ENCODE measurements at places on chromosomes 4 and X.

DNA sequence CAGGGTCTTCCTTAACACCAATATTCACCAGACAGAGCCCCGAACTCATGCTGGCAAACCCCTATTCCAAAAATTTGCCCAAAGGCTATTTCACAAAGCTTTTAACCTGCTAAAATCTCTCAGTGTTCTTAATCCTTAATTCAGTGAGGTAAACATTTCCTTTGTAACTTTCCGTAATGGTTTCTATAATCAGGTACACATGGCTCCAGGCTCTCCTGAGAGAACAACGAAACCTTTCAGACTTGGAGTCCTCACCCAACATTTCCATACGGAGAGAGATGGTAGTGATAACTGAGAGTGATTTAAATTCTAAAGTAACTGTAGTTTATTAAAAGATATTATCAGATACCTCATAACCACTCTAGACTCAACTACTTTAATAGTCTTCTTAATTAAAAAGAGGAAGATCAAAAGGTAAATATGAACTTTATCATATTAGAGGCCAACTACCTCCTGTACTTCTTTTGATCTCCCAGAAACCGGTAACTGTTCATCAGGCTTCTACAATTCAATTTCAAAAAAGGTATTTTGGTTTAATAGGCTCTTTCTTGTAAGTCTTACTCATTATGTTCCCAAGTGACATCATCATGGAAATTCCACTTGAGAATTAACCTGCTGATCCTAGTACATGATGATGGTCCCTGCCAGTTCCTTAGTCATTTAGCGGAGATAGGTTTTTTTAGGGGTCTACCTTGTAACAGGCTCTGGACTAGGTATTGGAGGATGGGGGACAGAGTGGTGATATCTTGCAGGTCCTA lies 91.4 kb upstream of the UCP1 start:
- DNase-seq = no peak

- no peak for DNase-seq
These were observed 1131.5 kb downstream of the PCDH18 start for GRCh38 chr4:136400829-136401228.

DNA sequence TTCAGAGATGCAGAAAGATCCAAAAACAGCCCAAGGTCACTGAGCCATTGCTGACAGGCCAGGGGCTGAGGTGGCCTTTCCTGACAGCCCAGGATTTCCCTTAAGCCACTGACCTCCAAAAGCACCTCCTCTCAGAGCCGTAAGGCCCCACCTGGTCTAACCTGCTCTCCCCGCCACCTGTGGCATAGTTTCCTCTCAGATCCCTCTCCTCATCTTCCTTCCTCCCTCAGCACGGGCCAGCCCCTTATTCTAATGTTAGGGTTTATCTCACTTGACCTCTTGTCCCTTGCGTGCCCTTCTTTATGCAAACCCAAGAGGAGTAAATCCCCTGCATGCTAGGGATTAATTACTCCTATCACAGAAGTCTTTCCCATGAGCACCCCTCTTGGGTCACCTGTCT lies 113.0 kb downstream of the RBM47 start:
- DNase-seq = no peak

- no peak for DNase-seq
These were observed 28.1 kb downstream of the USP53 start for GRCh38 chr4:119240568-119240967.

DNA sequence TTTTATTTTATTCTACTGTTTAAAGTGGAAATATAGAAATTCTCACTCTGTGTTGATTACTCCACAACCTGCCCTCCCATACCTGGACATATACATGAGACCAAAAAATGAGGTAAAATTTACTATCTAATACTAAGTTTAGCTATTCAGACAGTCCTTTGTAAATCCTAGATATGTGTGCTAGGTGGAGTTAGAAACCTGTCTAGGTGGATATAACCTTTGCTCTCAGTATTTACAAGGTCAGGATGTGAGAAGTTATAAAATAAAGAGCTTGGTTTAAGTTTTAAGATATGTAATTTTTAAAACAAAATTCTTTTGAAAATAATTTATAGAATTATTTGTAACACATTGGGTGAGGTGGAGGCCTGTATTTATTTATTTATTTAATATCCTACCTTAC lies 221.5 kb downstream of the PCDH7 start:
- no peak for DNase-seq

DNA sequence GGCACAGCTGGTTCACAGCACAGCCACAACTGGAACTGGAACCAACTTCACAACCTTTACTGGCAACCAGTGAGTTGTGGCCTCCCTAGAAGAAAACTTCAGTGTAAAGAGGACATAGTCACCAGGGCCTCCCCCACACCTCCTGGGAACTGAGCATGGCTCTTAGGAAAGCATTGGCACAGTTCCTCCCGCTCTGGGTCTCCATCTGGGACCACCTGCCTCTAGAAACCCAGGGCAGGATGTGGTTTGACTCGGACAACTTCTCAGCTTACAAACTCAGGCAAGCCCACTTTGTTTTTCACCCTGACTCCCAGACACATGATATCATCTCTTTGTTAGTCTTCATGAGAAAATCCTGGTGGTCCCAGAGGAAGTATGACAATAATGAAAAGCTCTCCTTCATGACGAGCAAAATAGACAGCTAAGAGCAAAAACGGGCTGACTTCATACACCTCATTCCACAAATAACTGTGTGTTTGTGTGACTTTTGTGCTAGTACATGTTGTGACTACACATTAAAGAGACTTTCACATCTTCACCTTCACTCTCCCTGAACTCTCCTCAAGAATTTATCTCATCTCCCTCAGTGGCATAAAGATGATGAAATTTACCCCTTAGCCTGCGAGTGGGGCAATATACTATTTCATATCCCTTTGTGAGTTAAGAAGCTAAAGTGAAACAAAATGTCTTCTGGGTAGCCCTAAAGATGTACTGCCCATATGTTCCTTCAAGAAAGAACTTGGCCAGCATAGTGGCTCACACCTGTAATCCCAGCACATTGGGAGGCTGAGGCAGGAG lies 75.4 kb downstream of the SH3KBP1 start:
- DNase-seq = no peak

DNA sequence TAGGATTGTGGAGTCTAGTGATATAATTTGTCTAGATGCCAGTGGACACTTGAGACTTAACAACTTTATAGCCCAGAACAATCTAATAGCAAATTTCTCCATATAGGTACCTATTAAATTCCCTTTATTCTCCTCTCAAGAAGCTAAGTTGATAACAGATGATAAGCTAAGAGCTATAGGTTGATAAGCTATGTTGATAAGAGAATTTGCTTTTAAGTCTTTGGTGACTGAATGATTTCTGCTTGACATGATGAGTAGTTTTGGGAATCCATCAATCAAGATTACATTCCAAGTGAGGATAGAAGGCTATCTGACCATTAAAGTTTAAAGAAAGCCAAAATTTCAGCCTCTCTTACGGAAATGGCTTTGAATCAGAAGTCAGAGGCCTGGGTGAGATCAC lies 131.6 kb downstream of the EMCN start:
- DNase-seq = no peak

- no peak for DNase-seq
These were observed 73.0 kb downstream of the TMEM165 start for GRCh38 chr4:55468724-55469123.

DNA sequence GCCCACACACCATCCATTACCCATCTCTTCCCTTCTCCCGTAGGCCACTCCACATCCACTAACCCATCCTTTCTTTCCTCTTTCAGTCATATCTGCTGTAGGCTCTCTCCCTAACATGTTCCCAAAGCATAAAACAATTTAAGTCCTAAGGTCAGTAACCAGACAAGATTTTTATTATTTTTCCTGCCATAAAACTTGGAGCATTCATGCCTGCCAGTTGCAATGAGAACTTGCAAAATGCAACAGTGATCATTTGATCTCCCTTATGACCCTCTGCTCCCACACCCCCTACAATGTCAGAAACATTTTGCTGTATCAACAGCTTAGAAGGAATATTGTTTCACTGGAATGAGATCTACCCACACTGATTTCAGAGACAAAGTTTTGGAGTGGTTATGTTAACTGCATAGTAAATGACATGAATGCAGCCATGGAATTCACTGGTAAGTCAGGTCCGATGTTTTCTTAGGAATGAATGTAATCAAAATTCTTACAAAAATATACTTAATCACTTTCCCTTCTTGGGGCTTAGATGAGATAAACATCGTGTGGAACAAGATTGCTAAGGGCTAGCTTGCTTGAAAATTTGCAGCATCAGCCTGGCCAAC lies 5.7 kb downstream of the NIPAL1 start:
- no peak for DNase-seq

DNA sequence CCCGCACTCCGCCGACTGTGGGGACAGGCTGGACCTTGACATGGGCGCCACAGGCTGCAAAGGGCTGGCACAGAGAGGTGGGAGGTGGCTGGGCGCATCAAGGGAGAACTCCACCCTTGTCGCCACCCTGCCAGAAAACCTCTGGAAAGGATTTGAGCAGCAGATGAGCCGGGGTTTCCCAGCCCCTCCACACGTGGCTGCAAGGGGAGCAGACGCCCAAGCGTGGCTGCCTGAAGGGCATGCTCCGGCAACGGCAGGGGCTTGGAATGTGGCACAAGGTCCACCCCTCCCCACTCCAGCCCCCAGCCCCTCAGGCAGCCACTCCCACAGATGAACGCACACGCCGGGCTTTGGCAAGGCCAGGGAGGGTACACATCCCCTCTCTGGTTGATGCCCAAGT lies 4.6 kb downstream of the BGN start:
- no peak for DNase-seq

- DNase-seq = peak; percentile 48
These were observed 4.8 kb downstream of the ACOX3 start for GRCh38 chr4:8435656-8436121.

GRCh38 chr4:149344436-149344835 lies 471.2 kb downstream of the IQCM start:
- no peak for DNase-seq

GRCh38 chr4:90689739-90690138 lies 562.5 kb downstream of the CCSER1 start:
- no peak for DNase-seq

DNA sequence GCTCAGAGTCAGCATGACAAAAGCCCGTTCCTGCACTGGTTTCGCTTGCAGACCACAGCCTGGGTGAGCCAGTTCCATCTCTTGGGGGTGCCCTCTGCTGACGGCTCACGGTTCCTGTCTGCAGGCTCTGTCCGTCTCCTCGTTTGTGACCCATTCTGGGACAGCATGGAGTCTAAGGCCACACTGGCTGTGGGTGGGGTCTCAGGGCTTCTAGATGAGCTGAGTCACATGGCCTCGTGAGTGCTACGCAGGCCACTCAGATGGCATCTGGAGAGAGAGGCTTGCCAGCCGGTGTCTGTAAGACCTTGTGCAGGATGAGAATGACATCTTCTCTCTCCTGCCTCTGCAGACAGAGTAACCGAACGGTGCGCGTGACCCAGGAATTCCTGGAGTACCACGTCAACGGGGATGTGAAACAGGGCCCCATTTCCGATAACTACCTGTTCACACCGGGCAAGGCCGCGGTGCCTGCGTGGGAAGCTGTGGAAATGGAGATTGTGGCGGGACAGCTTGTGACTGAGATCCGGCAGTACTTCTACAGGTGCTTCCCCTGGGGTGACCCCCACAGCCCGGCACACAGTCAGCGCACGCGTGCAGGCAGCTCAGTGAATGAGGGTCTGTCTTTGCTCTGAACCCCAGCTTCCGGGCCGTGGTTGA lies 31.6 kb upstream of the MRFAP1 start:
- DNase-seq = no peak

DNA sequence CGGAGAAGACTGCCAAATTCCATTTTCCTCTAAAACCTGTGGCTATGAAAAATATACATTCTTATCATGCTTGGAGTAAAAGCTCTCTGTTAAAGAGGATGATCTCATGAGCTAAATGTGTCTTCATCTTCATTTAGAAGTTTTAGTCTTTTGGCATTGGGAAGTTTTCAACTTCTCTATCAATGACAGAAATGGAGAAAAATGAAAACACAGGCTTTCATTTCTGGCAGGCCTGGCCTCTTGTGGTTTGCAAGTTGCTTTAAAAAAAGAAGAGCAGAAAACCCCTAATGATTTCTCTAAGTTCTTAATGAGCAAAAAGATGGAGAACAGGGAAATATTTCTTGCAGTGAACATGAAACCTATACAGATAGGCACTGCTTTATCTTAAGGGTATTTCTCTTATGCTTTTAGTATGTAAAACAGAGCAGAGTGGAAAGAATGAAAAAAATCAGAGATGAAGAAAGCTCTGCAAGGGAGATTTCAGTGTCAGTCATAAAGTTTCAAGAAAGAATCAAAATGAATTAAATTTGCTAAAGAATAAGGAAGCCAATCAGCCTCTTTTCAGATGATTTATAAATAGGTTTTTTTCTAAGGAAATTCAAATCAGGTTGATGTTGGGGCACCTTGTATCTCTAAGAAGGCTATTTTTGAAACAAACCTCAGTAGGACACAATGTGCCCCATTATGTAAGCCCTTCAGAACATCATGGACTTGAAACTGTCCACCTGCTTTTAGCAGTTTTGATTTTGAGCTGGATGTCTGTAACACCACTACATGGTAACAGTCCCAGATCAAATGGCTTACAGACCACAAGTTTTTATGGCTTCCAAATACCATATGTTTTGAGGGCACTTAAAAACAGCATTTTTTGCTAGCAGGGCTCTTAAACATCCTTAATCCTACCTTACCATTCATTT lies 225.0 kb downstream of the GRIA3 start:
- no peak for DNase-seq

DNA sequence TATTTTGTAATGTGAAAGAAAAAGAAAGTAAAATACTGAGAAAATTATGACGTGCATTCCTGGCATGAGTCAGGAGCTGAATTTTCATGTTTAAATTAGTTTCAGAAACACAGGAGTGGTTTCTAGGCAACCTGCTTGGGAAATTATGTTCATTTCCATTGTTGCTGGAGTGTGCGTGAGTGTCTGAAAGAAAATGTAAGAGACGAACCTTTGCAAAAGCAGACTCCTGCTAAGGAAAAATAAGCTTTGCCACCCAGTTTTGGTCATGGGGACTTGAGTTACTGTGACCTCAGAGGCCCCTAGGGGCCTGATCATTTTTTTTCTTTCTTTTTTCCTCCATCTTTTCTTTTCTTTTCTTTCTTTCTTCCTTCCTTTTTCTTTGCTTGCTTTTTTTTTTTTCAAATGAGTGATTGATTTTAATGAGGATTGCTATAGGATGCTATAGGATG lies 18.8 kb upstream of the CHRNA9 start:
- DNase-seq = peak; percentile 83

DNA sequence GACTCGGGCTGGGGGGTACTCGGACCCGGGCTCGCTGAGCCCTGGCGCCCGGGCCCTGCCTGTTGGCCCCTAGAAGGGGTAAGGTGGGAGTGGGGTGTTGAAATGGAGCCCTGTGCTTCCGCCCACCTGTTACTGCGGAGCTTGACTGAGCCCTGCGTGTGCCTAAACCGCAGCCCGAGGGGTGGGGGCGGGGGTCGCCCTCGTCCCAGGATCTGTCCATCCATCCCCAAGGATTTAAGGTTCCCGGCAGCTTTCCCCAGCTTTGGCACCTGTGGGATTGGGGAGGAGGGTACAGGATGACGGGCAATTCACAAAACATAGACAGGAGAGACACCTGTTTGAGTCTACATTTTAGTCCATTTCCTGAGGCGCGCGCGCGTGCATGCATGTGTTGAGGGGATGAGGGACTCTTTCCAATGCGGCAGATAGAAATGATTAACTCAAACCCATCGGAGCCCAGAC lies 779 bp downstream of the GABRQ start:
- no peak for DNase-seq
